ENCODE measurements at places on chromosomes 5 and 9. TPM values are rescaled to one million over a fixed set of nuclear protein-coding genes. Genes with fewer than 3 reads are reported as not detected.

Gene IFNA21
- total RNA-seq = not detected

Gene TLX3
- total RNA-seq = not detected

Gene LMX1B
- not detected for total RNA-seq

Gene HK3
- total RNA-seq = 1.5 TPM

Gene FYB1
- total RNA-seq = 596 TPM

Gene SLC34A3
- total RNA-seq = not detected

Gene MYOZ3
- total RNA-seq = not detected

Gene DMRT3
- not detected for total RNA-seq

Gene F2RL1
- total RNA-seq = 5.1 TPM
